ENCODE measurements at places on chromosomes 7 and 10.

DNA sequence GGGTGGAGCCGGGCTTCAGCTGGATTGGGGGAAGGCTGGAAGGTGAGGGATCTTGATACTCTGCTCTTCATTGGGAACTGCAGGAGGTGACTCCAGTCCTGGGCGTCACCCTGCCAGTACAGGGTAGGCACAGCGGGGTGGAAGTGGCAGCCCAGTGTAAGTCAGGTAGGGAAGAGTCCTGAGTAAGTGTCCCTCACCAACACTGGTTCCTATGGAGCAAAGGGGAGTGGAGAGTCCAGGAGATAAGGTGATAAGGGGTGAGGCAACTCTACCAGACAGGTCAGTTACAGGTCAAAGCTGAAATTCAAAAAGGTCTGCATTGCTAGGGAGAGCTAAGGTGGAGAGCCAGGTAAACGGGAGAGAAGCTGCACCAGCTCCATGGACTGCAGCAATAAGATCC, 145.6 kb upstream of the NFE2L3 start:
- DNase-seq, result no peak

DNA sequence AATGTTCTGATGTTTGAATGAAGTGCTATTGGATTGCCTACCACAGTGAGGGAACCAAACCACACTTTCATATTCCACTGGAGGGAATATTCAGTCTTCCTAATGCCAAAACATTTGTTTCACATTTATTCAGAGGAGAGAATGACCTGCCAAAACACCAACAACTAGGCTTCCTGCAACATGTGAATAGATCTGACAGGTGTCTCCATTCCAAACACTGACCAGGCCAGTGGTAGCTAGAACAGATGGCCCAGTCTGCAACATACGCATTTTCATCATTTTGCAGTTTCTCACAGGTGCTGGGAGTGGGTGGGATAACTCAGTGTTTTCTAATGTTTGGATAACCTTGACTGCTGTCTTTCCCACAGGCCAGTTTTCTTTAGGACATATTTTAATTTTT, 110.0 kb downstream of the RELN start:
- DNase-seq, result no peak

GRCh38 chr10:1549591-1550290, 187.6 kb downstream of the ADARB2 start:
- DNase-seq, result no peak

- peak; percentile 12 for DNase-seq
Measured at GRCh38 chr10:62805231-62806099, 945 bp downstream of the ADO start.

GRCh38 chr7:108246227-108246837, 116.2 kb upstream of the LAMB4 start:
- DNase-seq, result peak; percentile 19

- no peak for DNase-seq
Measured at GRCh38 chr7:133746847-133747246, 380.3 kb upstream of the LRGUK start.

GRCh38 chr10:124142960-124143359, 49.6 kb upstream of the CHST15 start:
- DNase-seq, result no peak

DNA sequence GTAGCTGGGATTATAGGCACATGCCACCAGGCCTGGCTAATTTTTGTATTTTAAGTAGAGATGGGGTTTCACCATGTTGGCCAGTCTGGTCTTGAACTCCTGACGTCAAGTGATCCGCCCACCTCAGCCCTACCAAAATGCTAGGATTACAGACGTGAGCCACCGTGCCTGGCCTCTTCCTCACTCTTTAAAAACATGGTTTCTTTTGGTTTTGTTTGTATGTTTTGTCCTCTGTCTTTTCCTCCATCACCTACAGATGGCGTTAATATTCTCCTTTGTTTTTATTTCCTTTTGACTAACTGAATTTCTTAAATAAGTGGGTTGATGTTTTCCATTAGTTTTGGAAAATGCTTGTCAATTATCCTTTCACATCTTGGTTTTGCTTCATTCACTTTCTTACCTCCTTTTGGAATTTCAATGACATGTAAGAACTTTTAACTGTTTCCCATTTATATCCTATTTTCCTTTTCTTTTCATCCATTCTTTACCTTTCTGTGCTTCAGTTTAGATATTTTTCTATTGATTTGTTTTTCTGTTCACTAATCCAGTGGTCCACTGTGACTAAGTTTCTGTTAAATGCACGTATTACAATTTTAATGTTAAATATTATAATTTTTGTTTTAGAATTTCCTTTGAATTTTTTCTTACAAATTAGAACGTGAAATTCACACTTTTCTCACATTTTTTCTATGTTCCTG, 104.1 kb downstream of the ZNF467 start:
- peak; percentile 41 for DNase-seq

DNA sequence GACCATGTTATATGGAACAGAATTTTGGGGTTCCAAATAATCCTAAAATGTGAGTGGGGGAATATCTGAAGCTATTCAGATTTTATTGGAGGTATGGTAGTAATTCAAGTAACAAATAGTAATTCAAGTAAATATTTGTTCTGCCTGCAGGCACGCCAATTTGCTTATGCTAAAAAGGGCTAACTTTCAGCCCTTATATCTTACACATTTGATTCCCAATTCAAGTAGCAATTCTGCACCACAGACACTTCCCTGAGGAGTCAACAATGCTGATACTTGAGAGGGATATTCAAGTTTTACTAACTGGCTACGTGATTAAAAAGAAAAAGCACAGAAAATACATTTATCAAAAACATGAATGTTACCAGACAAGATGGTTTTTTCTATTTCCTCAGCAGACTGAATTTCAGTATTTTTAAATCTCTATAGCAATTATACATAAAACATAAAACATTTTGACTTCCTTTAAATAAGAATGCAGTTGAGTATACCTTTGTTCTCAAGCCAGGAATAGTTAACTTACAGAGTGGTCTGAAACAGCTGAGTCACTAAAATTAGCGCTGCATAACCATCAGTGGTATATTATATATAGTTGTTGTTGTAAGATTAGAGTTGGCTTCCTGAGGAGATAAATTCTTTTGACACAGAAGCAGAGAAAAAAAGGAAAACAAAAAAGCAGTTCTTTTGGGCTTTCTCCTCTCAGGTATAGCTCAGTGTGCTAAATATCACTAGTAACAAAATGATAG, 33.9 kb downstream of the MTPN start:
- DNase-seq, result peak; percentile 81

- peak; percentile 28 for DNase-seq
Measured at GRCh38 chr10:103367379-103367781, 396 bp upstream of the TAF5 start.

- DNase-seq, result no peak
Measured at GRCh38 chr7:95582578-95583293, 13.6 kb downstream of the PDK4 start.

DNA sequence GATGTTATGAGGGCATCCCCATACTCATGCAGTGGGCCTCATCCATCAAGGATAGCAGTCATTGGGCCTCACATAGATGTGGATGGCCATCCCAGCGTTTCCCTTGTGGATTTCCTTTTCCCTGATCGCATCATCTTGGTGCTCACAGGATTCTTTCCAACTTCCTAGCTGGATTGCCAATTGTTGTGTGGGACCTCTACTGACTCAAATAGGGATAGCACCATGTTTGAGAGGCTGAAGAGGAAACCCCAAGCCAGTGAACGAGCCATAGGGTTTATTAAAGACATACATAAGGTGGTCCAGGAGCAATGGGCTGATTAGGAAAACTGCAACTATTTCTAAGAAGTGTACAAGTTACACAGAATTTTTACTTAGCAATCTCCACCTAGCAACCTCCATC, 21.8 kb downstream of the ASZ1 start:
- no peak for DNase-seq

- DNase-seq, result no peak
Measured at GRCh38 chr7:78635026-78635793, 818.3 kb downstream of the MAGI2 start.

- no peak for DNase-seq
Measured at GRCh38 chr10:43196981-43197833, 59.0 kb downstream of the CSGALNACT2 start.

DNA sequence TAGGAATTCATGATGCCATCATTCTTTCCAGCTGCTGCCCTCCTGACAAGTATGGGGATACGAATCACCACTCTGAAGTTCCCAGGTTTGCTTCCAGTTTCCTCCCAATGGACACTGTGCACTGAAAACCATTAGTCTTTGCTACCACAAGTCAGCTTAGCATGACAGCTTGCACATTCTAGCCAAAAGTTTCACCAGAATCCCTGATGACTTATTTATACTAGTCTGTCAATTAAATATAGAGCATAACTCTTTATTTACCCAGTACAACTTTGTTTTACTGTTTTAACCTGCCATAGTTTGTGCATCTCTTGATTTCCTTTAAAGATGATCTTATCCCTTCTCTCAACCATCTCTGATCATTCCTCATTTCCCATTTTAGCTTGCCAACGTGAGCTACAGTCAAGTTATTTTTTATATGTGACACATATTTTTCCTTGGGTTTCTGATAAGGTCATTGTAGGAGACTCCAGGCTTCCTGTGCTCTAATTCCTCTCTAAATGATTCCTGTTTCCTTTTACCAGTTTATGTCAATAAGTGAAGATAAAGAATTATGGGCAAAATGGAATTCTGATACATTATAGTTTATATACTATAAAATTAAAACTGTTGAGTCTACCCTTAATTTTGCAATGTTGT, 167.5 kb upstream of the MEOX2 start:
- no peak for DNase-seq

DNA sequence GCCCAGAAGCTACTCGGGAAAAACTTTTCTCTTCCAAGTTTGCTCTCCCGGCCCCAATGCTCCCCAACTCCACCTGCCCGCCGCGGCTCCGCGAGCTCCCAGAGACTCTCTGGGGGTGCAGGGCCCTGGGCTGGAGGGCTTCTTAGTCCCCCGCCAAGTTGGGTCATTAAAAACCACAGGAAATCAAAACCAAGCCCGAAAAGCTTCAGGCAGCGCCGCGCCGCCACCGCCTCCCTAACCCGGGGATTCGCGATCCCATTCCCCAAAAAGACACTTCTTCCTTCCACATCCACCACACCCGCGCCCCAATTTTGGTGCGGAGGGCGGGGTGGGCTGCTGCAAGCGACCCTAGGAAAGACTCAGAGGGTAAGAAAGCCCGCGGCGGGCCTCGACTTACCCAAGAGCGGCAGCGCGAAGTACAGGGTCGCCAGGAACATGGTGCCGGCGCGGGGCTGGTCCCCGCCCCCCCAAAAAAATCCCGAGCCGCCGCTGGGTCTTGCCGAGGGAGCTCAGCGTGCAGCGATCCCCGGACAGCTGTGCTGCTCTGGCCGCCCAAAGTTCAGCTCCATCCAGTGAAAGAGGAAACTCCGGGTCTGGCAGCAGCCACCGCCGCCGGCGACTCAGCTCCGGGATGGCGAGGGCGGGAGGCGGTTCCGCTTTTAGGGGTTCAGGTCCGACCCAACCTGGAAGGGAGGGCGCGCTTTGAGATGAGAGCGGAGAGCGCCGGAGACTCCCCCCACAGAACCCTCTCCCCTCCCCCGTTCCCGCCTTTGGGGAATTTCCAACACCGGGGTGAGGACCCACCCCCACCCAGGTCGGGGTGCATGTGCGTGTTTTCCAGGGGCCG, 1.2 kb downstream of the GFRA1 start:
- DNase-seq, result peak; percentile 16

DNA sequence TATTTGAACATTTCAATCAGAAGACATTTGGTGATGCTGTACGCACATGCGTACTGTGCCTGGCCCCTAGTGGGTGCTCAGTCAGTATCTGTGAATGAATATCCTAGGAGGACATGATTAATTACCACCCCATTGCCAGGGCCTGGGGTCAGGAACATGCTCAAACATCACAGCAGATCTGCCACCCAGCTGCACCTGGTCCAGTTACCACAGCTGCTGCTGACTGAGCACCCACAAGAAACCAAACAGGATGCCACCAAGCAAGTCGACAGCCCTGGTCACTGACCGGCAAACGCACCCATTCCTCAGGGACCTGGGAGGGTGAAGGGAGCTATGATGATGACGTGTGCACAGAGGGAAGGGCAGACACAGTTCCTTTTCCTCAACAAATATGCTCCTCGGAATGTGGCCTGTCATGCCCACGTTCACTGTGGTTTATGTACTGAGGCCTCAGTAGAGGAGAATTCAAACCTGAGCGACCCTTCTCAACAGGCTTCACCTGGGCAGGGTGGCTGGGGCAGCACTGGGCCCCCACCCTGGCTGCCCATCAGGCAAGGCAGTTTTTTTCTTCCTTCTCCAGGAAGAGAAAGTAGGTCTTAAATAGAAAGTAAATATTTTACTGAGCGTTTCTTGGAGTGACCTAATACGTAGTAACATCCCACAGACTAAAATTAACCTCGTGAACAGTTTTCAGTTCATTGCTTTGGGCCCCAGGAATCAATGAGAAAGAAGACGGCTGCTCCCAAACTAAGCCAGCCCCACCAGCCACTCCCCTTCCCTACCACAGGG, 13.4 kb downstream of the CTBP2 start:
- peak; percentile 48 for DNase-seq

DNA sequence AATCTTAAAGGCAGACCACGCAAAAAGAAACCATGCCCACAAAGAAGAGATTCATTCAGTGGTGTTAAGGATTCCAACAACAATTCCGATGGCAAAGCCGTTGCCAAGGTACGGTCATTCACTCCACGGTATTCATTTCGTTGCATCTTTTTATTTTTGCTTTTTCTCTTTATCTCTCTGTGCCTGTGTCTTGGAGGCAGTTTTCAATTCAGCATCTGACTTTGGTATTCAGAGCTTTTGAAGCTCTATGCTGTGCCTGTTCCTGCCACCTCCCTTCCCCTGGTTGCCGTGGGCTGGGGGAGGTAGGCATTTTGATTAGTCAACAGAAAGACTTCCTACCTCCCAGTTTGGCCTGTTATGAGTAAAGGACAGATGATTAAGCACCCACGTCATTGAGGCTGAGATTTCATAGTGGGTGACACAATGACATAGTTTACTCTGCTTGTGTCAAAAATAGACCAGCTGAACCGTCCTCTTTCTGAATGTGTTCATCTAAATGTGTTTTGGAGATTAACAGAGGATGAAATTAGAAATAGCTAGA, 149.5 kb downstream of the ARID5B start:
- no peak for DNase-seq

- no peak for DNase-seq
Measured at GRCh38 chr10:97740613-97741012, 3.7 kb downstream of the ZFYVE27 start.

DNA sequence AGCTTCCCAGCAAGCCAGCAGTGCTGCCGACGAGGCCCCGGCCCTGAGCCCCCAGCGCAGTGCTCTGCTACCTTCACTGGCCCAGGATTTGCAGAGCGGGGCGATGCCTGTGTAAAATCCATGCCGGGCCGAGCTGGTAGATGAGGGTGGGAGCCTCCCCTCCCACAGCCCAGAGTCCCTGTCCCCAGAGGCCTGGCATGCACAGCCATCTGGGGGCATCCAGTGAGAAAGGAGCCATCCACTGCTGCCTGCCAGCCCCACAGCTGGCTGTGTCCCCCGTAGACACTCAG, 116.7 kb downstream of the RGS10 start:
- DNase-seq, result no peak

- DNase-seq, result peak; percentile 18
Measured at GRCh38 chr10:75097666-75098285, 13.7 kb upstream of the SAMD8 start.
